Heart left ventricle (tissue), 16 donors: ENCODE measurements at places on chromosomes 3 and 15. TPM values are rescaled to one million over a fixed set of nuclear protein-coding genes. Genes with fewer than 3 reads are reported as not detected.

GRCh38 chr3:71307991-71308697, 275.4 kb downstream of the FOXP1 start:
- DNase-seq, result no peak

DNA sequence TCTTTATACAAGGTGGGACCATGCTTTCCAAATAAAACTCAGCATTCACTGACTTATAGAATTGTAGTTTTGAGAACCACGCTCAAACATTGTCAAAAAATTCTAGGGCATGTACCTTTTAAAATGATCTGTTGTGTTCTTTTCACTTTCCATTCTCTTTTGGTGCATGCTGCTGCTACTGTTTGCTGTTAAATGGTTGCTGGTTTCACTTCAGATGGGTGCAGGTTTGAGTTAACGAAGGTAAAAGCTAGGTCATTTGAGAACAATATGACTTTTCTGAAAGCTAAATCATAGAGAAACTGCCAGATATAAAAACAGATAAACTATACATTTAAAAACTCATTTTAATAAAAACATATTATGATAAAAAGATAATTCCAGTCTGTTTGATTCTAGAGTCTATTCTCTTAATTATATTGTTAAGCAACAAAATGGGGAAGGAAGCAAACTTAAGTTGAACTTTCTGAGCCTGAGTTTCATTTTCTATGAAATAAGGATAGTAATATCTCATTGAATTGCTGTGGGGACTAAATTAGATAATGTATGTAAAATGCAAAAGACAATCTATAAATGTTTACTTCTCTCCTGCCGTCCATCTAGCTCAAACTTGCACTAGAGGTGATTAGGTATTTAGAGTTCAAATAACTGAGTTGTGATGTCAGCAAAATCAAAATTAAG, 82.4 kb downstream of the OXSM start:
- no peak for DNase-seq

- DNase-seq, result peak; percentile 91
These were observed 17.5 kb upstream of the FANCD2 start for GRCh38 chr3:10008588-10009344.

DNA sequence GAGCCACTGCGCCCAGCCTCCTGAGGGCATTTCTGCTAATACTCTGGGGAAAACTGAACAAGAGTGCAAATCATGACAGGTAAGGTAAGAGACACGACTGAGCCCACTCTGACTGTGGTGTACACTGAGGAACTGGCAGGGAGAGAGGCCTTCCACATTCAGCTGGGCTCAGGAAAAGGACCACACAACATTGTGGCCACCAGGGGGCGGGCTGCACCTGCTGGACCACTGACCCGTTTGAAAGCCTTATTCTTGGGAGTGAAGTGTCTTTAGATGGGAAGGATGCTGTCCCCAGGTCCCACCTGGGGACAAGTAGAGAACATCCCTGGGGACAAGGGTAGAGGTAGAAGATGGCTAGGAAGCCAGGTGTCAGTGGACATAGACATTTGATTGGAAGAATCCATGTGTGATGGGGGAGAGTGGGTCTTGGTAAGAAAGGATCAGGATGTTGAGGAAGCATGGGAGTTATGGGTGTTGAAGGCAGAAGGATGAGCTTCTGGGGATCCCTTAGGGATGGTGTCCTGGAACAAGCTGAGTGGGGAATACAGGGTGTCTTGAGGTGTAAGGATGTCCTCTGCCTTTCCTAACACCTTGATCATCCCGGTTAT, 6.2 kb upstream of the CTDSPL start:
- DNase-seq, result peak; percentile 86

- DNase-seq, result no peak
These were observed 306.2 kb upstream of the CNTN4 start for GRCh38 chr3:1792466-1792865.

The FETUB gene
- total RNA-seq, result not detected

DNA sequence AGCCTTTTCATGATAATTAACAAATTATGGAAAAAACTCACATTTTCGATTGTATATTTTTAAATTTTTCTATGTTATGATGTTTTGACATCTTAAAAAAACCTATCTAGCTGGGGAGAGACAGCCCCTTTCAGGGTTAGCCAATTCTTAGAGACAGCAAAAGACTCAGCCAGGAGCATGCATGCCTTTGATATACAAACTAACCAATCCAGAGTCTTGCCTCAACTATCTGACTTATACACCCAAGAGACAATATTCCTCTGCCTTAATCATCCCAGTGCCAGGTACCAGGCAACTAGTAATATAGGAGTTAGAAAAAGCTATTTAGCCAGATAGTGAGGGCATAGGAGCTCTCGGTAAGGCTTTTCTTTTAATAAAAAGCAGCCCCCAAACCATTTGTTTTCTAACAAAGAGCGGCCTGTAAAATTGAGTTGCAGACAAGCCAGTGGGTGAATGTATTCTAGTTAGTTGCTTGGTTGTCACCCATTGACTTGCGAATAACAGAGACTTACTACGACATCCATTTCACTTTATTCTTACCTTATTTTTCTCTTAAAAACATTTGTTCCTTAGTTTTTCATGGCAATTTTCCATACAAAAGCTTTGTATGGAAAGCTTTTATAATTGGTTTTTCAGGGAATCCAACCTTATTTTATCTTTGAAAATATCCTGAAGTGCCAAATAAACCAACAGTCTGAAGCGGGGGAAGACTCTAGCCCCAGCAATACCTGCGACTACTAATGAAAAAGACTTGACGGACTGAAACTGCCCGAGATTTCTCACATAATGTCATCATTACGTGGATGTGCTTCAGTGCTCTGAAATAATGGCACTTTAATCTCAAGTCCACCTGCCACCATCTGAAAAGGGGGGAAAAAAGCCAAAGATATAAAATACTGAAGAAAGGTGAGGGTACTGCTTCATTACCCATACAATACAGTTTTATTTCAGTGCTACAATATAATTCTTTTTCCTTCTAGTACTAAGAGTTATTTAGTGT, 64.6 kb upstream of the ATP2C1 start:
- DNase-seq, result no peak

The RETNLB gene
- total RNA-seq, result not detected

The XYLB gene
- total RNA-seq, result 1.3 TPM

The DNAJA4 gene
- 63.0 TPM for total RNA-seq

- DNase-seq, result no peak
These were observed 28.3 kb upstream of the ADCY5 start for GRCh38 chr3:123476967-123477750.
